Stimulated activated CD4-positive, alpha-beta T cell treated with anti-CD3 and anti-CD28 coated beads, Interleukin-1b, Interleukin-23, amount 100 ng/mL, for 24 hours (primary cell): ENCODE measurements at places on chromosomes 16 and 17.

DNA sequence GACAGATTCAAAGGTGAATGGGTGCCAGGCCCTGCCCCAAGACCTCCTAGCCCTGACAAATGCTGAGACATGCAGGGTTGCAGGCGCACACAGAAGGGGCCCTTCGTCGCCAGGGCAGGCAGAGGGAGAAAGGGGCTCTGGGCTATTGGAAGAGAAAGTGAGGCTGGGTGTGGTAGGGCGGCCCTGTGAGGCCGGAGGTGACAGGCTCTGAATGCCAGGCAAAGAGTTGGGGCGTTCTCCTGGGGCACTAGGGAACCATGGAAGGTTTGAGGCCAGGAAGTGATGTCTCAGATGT, 26.4 kb upstream of the NXPH3 start:
- no peak for DNase-seq

DNA sequence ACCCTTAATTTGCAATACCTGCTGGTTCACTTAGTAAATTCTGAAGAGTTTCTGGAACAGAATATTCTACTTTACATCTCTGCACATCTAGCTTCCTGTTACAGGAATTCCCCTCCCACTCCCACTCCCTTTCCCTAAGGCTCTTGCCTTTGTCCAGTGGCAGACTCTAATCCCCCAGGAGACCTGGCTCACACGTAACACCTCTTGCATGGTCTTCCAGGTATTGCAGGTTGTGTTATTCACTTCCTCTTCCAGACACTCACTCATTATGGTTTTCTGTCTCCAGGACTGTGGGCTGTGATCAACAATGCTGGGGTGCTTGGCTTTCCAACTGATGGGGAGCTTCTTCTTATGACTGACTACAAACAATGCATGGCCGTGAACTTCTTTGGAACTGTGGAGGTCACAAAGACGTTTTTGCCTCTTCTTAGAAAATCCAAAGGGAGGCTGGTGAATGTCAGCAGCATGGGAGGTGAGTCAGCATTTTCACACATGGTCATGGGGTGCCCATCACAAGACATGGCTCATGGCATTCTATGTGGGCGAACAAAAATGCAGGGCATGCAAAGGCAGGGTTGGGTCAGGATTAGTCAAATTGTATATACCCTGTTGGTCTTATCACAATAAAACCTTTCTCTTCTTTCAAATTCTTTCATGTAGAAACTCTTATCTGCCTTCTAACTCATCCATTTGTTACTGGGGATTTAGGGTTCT, 35.8 kb downstream of the HSD17B2 start:
- no peak for DNase-seq

- no peak for DNase-seq
Observed at GRCh38 chr17:61986898-61987297, 59.1 kb upstream of the INTS2 start.

DNA sequence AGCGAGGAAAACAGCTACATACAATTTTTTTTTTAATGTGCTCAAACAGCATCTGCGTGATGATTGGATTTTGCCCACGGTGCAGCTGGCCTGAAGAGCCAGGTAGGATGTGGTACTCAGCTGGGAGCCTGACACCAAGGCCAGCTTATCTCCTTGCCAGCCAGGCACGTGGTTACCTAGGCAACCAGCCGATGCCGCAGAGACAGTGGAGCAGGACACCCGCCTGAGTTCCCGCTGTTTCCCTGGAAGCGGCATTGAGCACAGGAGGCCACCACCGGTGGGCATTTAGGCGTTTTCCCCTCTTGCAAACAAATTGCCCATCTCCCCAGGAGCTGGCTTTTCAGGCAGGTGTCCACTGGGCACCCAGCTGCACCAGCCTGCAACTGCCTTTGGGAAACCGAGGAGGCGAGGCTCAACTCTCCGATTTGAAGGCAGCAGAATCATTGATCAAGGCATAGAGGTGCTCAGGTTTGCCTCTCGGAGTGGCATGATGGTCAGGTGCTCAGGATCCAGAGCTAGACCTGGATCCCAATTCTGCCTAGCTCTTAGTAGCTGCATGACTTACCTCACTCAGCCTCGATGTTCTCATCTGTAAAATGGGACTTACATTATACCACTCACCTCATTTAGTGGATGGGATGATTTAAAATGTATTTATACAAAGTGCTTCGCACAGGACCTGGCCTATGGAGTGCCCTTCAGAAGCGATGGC, 137.5 kb upstream of the PLCG2 start:
- no peak for DNase-seq

DNA sequence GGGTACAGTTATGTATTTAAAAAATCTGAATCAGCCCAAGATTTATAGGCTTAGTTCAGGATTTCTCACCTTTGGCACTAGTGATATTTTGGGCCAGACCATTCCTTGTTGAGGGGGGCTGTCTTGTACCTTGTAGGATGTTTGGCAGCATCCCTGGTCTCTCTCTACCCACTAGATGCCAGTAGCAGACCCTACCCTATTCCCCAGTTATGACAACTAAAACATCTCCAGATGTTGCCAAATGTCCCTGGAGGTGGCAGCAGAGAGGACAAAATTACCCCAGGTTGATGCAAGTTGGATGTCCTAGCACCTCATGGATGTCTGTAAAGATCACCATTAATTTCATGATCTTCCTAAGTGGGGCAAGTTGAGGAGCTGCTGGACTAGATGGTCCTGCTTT, 45.8 kb downstream of the SYT17 start:
- DNase-seq = no peak

- peak; percentile 46 for DNase-seq
Observed at GRCh38 chr16:4273858-4274311, 1.1 kb upstream of the TFAP4 start.

DNA sequence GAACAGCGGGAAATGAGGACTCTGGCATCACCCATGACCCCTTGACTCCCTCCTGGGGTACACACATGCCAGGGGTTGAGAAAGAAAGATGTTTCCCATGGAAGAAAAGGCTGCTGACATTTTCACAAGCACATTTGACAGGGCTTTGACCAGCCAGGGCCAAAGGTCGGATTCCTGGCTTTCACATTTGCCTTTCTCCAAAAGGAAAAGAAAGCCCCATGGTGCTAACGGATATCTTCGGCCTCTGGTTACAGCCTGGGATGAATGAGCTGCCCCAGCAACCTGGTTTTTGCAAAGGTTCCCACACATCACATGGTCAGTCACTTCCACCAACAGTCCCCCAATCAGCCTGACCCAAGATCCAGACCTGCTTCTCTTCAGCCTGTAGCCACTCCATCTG, 478.2 kb upstream of the CDH11 start:
- no peak for DNase-seq

GRCh38 chr16:52748741-52749140, 201.8 kb upstream of the TOX3 start:
- DNase-seq = no peak

GRCh38 chr17:68314916-68315535, 23.7 kb downstream of the ARSG start:
- no peak for DNase-seq

DNA sequence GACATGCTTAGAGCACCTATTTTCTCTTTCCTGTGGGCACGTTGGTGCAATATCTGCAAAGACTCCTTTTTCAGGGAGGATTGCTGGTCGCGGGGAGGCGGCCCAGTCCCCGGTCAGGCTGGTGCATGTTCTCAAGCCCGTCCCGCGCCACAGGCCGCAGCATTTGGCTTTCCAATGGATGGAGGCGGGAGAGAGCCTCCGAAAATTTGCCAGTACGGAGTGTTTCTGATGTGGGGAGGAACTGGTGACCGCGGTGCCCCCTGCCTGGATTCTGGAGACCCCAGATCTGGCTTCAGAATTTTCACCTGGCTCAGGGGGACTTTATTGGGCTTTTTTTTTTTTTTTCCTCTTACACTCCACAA, 2.3 kb downstream of the CMIP start:
- no peak for DNase-seq

DNA sequence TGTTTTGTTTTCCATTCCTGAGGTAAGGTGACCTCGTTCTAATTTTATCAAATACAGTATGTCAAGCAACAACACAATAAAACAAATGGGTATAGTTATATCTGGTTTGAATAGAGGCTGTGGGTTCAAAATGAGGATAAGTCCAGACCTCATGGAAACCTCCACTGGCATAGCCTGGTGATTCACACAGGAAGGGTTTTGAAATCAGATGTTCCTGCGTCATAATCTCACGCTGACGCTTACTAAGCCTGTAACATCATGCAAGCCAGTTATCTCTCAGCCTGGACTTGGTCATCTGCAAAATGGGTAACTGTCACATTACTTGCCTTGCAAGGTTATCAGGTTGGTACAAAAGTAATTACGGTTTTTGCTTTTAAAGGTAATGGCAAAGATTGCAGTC, 1056.3 kb upstream of the EEF2KMT start:
- DNase-seq = no peak

DNA sequence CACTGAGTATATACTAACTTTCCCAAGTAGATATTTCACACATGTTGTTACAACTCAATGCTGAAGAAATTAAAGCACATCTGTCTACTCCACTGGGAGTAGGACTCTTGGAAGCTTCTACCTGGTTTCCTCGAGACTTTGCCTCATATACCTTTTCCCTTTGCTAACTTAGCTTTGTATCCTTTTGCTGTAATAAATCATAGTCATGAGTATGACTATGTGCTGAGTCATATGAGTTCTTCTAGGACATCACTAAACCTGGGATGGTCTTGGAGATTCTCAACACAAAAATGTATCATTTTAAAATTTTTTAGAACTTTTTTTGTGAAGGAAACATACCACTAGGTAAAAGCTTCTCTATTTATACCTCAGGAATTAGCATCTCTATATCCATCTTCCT, 39.8 kb downstream of the ABCA5 start:
- DNase-seq = no peak

GRCh38 chr17:78910497-78911284, 7.7 kb upstream of the CEP295NL start:
- DNase-seq = no peak

DNA sequence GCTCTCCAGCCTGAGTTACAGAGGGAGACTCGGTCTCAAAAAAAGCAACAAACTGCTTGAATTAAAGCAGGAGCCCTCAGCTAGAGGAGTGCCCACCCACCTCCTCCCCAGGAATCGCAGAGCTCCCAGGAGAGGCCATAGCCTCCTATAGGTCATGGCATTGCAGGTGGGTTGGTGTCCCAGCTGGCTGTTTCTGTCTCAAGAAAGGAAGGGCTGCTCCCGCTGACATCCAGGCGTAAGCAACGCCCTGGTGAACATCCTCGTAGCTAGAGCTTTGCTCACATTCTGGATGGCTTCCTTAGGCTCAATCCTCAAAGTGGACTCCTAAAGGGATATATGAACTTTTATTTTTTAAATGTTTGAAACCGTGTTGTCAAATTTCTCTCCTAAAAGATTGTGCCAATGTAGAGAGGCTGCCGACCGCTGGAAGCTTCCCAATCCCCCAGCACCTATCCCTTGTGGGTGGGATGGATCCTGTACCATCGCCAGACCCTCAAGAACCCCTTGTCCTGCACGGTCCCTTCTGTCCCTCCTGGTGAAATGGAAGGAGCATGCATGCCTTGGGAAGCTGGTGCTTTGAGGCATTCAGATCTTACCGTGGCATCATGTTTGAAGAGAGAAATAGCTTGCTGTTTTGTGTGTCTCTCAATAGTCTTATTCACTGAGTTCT, 5.9 kb downstream of the NLRC5 start:
- DNase-seq = no peak

DNA sequence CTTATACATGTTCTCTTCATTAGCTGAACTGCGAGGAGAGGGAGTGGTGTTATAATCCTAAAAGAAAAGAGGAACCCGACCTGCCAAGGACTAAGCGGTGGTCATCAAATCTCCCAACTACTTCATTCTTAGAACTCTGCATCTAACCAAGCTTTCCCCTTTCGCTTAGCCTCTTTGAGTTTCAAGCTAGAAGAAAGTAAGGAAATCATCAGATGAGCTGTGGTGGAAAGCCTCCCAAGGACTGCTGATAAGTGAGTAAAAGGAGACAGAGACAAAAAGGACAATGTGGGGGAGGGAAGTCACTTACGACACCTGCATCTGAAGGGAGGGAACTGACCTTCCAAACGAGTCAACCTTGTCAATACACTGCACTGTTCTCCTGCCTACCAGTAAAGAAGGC, 121.3 kb downstream of the TRIM37 start:
- DNase-seq = no peak

DNA sequence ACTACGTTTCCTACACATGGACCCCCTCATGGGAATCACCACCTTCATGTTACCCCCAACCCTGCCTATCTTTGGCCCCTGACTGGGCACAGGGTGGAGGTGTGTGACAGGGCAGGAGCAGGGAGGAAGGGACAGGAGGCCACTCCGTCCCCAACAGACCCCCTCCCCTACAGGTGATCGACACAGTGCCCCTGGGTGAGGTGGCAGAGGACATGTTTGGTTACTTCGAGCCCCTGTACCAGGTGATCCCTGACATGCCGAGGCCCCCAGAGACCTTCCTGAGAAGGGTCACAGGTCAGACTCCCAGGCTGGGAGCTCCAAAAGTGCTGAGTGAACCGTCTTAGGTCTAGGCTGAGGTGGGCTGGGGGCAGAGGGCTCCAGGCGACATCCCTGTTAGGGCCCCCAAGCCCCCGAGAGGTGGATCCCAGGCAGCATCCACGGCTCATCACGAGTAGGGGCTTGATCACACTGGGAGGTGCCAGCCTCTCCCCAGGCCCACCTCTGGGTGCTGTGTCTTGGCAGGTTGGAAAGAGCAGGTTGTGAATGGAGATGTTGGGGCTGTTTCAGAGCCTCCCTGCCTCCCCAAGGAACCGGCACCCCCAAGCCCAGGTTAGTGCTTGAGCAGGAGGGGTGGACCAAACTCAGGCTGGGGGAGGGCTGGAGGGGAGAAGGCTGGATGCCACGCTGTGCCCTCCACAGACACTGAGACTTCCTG, 1.5 kb downstream of the ACBD4 start:
- DNase-seq = no peak

GRCh38 chr17:80365001-80365965, 49.7 kb upstream of the ENDOV start:
- DNase-seq = no peak

- peak; percentile 60 for DNase-seq
Observed at GRCh38 chr16:89909777-89910716, 8.6 kb upstream of the MC1R start.

GRCh38 chr17:8955021-8955959, 10.2 kb downstream of the PIK3R5 start:
- no peak for DNase-seq

- no peak for DNase-seq
Observed at GRCh38 chr16:12628536-12628935, 175.2 kb downstream of the CPPED1 start.

DNA sequence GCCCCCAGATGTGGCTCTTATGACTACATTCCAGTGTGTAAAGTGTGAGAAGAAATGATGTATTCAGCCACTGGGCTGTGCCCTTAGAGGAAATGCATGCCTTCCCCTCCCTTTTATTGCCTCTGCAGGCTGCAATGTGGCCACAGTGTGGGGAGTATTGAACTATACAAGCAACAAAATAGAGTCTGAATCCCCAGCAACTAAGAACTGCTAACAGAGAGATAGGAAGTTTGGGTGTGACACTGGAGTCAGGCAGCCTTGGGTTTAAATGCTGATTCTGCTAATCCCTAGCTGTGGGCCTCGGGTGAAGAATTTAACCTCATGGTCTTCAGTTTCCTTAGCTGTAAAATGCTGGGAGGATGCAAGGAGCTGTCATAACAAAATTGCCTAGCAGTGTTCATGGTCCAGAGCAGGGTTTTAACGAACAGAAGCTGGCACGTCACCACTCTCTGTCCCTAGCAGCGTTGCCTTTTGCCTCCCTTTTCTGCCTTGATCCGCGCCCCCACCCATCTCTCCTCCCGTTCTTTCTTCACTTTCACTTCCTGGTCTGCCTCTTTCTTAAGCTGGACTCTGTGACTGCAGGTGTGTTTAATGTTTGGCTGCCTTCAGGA, 50.3 kb downstream of the KPNA2 start:
- DNase-seq = no peak

GRCh38 chr16:28301154-28301553, 8.8 kb downstream of the SBK1 start:
- DNase-seq = no peak
